HAP-1 (cell line): ENCODE measurements at places on chromosomes 6 and 20.

GRCh38 chr6:45387236-45387635 is 9.5 kb upstream of the SUPT3H start:
- no peak for DNase-seq

GRCh38 chr6:167762259-167762962 is 64.3 kb upstream of the AFDN start:
- no peak for DNase-seq

- no peak for DNase-seq
Measured at GRCh38 chr20:52268184-52268749, 76.7 kb upstream of the ZFP64 start.

GRCh38 chr6:8065519-8065911 is 1.3 kb upstream of the BLOC1S5 start:
- no peak for DNase-seq

DNA sequence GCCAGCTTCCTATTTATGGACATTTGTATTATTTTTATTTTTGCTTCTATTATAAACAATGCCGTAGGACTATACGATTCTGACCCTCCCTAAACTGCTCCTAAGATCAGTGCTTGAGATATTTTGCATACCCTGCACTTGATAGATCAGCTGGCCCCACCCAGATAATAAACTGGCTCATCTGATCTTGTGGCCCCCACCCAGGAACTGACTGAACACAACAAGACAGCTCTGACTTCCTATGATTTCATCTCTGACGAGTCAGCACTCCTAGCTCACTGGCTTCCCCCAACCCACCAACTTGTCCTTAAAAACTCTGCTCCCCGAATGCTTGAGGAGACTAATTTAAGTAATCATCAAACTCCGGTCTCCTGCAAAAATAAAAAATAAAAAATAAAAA is 34.9 kb upstream of the TFAP2A start:
- DNase-seq = no peak

DNA sequence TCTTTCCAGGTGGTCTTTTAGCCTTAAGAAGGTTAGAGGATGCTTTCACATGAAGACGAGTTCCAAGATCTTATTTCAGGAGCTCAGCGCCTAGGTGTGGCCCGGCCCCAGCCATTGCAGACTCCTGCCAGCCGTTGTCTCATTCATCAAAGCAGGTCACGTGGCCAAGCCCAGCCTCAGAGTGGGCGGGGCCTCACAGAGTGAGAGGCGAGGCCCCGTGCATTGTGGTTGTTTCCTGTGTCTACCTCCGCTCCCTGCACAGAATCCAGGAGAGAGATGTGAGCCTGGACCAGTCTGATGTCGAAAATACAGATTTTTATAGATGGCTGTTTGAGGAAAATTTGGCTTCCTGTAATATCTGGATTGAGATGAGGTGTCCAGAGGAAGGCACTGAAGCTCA is 49.2 kb upstream of the CST5 start:
- peak; percentile 47 for DNase-seq

GRCh38 chr6:154515826-154516225 is 5.3 kb upstream of the CNKSR3 start:
- no peak for DNase-seq

GRCh38 chr6:102763891-102764290 is 1370.4 kb downstream of the GRIK2 start:
- no peak for DNase-seq

DNA sequence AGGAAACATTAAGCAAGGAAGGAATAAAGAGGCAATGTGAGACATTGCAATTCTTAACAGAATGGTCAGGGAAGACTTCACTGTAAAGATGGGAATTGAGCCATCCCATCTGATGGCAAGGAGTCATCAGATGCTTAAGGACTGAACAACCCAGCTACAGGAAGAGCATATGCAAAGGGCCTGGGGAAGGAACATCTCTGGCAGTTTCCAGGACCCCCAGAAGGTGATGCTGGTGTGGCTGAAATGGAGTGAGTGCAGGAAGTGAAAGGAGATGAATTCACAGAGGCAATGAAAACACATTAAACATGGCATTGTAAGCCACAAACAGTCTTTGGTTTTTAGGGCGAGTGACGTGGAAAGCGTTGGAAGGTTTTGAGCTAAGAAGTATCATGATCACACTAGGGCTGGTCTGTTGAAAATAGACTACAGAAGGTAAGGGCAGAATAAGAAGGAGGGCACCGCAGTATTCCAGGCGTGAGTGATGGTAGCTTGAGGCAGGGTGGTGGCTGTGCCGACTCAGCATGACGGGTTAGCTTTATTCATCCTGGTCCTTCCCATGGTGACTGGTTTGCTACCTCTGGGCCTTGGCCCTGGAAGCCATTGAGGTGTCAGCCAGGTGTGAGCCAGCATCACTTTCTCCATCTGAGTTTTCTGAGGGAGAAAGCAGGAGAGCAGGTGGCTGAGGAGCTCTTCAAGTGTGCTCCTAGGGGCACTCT is 6.8 kb downstream of the BTN2A1 start:
- no peak for DNase-seq

GRCh38 chr6:51559059-51559458 is 528.4 kb downstream of the PKHD1 start:
- no peak for DNase-seq

DNA sequence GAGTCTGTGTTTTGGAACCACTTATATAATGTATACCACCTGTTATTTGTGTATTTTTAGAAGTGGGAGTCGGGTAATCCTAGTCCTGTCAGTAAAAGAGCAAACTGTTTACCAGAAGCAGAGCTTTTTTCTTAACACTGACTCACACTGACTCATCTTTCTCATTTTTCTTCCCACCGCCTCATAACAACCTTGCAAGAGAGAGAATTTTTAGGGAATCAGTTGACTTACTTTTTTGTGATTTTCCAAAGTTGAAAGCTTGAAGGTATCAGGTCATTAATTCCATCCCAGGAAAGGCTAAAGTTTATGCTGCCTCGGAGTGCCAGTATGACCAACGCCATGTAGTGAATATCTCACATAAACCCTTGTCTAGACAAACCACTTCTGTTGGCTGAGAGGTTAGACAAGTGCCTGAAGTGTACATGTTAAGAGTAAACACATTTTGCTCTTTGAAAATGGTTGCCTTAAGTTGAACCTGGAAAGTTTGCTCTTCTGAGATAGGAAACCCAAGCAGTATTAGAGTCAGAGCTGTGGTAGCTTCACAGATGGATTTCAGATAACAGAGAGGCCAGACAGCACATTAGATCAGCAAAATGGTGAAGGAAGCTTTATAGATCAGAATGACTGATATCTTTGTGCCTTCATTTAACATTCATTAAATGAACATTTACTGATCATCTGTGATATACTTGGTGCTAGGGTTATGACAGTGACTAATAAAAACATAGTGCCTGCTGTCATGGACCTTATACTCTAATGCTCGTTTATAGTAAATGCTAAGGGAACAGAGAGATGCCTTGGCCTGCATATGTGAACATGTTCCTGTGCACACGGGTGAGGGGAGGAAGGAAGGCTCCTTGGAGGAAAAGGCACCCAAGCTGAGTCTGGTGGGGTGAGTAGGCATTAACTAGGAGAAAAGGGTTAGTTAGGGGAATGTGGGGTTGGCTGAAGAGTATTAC is 29.1 kb upstream of the PKIG start:
- DNase-seq = no peak

- DNase-seq = no peak
Measured at GRCh38 chr6:108622641-108623298, 62.1 kb downstream of the FOXO3 start.

DNA sequence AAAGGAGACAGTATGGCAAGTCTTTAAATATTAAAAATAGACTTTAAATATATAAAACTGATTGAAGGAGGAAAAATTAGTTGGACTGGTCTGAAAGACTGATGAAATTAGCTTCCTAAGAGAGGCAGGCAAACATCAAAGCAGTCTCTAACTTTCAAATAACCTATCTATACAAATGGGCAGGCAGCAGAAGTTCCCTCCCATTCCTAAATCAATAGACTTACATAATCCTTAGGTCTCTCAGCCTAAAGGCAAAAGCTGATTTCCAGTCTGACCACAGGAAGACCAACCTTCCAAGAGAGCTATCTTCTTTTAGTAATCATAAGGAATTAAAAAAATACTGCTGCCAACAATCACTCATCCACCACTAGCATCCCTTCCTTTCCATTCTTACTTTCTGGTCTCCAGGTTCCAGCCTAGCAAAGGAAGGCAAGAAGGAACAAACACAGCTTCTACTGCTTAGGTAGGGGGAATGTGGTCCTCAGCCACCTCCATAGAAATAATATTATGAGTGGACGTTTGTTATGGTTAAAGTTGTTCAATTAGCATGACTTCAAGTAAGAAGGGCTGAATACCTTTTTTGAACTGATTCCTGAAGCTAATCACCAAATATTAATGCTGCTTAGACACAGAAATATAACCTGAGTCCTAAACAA is 44.1 kb downstream of the SESN1 start:
- no peak for DNase-seq

GRCh38 chr6:3231247-3232016 is 4.0 kb upstream of the TUBB2B start:
- peak; percentile 94 for DNase-seq

DNA sequence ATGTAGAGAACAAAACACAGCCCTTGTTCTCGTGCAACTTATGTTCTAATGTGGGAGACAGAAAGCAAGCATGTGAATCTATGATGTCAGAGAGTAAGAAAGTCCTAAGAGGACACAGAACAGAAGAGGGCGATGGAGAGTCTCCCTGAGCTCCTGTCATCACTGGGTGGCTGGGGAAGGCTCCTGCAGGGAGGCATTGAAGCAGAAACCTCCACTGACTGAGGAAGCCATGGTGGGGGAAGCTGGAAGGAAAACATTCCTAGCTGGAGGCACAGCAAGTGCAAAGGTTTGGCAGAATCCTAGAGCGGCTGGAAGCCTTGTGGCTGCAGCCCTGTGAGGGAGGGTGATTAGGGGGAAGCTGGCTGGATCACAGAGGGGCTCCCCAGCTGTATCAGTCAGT is 248.0 kb downstream of the CDH26 start:
- DNase-seq = no peak

DNA sequence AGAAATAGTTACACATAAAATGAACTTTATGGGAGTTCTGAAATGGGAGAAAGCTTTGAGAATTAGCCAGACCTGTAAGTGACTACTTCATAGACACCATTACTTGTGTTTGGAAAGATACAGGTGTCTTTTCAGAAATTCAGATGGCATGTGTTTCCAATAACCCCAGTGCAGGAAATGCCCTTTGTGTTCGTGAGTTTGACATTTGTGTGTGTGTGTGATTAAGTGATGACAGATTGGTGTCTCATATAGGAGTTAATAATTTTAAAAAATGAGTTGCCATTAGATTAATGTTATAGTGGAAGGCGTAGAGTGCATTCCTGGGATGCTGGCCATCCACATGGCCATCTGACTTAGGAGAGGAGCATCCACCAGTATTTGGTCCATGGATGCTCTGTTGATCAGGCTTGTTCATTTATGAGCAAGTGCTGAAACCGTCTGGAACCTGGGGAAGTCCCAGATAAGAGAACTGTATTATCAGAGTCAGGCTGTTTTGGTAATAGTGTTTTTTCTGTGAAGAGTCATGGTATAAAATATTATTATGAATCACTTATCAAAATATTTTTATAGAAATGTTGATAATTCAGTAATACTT is 3.1 kb downstream of the STK4 start:
- DNase-seq = no peak

DNA sequence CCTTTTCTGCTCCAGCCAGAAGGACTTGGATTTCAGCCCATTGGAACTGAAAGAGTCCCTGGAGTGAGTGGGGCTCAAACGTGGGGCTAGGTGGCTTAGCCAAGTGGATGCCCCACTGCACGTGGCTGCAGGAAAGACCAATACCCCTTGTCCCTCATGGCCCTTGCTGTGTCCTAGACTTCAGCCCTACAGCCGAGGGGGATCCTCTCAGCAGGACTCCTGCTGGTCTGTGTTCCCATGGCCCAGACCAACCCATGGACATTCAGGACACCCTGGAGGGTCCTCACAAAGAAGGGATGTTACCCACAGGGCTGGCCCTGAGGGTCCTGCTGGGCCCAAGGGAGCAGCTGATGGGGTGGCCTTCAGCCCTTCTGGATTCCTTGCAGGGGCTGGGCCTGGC is 30.0 kb upstream of the PHACTR3 start:
- DNase-seq = no peak

DNA sequence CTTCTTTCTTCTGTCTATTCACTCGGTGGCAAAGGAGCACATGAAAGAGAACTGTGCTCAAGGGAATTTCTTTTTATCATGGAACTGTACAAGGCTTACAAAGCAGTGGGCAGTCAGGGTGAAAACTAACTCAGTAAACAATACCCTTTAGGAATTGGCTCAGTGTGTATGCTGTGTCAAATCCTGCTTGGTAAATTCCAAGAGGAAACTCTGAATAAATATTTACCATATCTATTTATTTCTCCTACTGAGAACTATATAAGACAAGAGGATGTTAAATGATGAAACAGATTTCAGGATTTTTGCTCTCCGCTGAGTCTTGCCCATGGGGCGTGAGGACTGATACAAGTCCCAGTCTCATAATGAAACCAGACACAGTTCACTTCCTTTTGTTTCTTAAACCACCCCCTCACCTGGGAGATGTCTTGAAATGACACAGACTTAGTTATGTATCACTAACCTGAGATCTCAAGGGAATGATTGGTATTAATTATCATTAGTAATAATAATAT is 188.8 kb downstream of the BACH2 start:
- DNase-seq = no peak

- no peak for DNase-seq
Measured at GRCh38 chr6:90253631-90254030, 43.0 kb downstream of the BACH2 start.

DNA sequence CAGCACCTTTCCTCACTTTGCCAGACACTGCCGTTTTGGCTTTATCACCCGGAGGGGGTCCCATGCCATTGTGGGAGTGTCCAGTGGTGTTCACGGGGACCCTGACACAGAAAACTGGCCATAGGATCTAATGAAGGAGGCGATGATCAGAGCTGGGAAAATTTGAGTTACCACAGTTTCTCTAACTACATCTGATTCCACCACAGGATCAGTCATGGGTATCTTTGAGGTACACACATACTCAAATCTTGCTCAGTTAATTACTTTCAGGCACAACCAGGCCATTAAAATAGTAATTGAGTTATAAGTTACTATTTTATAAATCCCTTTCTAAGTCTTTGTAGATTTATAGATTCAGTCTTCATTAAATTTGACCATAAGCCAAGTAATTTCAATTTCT is 215.1 kb downstream of the PRL start:
- DNase-seq = no peak

GRCh38 chr20:48717680-48718223 is 110.0 kb downstream of the PREX1 start:
- DNase-seq = no peak

DNA sequence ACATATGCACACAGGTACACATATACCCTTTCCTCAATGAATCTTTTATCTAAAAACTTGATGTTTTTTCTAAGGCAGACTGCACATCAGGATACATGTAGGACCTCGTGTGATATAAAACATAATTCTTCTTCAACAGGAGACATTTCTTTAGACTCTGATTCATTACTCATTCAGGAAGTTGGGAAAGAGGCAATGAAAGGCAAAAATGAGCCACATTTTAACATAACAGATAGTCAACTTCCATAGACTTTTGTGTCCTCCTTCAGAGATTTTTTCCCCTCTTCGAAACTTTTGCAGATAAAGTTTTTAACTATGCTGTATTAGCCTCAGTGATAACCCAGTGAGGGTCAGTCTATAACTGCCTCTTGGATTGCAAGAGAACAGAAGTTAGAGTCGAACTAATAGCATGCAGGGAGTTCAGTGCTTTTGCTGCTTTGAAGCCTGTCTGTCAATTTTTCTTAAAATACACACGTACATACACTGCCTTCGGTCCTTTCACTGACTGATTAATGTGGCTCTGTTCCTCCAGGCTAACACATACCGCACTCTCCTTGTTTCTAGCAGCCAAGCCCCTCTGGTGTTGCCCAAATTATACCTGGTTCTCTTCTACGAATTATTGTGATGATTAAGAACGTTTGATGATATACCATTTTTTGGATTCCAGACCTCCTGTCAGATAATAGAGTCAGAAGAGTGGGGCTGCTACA is 562.5 kb upstream of the MAP3K7 start:
- DNase-seq = no peak
